Cardiac muscle cell (in vitro differentiated cells and primary cell): ENCODE measurements at places on chromosomes 12 and 14. TPM values are rescaled to one million over a fixed set of nuclear protein-coding genes. Genes with fewer than 3 reads are reported as not detected.

BMP4 gene
- polyA plus RNA-seq: 11.4 and 12.1 TPM in 2 replicates

MIA2 gene
- 14.4 and 17.7 TPM in 2 replicates for polyA plus RNA-seq

DNA sequence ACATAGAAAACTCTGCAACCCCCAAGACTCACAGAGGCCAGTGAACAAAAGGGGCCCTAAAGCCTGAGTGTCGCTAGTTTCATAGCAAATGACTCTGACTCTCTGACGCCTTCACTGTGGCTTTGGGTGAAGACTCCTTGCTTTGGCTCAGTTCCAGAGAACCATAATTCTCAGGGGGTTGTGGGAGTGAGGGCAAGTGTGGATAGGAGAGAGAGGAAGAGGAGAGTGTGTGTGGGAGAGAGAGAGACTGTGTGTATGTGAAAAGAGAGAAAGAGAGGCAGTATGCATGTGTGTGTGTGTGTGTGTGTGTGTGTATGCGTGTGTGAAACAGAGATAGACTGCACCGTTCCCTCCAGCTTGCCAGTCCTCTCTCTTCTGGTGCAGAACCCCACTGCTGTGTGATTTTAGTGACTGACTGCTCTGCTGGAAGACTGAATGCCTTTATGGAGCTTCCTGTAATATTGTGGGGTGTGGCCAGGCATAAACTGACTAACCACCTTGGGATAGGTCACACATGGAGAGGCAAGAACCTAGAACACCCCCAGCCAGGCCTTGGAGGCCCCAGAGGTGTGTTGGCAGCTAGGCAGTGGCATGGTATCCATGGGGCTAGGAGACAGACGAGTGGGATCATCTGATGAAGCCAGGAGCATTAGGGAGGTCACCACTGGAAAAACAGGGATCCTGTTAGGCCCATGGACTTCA lies 45.9 kb upstream of the STXBP6 start:
- DNase-seq: peak; percentile 57

GRCh38 chr12:93163260-93164036 lies 214.3 kb upstream of the NUDT4 start:
- DNase-seq: no peak

TC2N gene
- polyA plus RNA-seq: 0.05 and 0.17 TPM in 2 replicates

GRCh38 chr14:72801381-72801812 lies 92.5 kb downstream of the DPF3 start:
- DNase-seq: no peak

DNA sequence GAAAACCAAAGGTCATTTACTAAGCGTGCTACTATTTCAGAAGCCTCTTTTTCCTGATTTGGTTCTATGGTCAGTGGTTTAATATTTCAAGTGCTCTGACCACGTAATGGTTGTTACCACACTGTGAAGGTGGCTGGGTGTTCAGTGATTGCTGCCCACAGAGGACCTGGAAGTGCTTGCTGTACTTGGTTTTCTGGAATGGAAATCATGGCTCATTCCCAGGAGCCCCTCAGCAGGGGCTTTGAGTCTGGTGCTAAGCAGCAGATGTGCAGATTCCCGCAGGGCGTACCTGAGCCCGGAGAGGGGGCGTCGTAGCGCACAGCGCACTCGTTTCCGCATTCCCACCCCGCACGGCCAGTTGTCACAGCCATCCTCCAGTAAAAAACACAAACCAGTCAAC lies 50.5 kb downstream of the TRAF3 start:
- DNase-seq: no peak
